ENCODE measurements at places on chromosomes 7 and 10. TPM values are rescaled to one million over a fixed set of nuclear protein-coding genes. Genes with fewer than 3 reads are reported as not detected.

DNA sequence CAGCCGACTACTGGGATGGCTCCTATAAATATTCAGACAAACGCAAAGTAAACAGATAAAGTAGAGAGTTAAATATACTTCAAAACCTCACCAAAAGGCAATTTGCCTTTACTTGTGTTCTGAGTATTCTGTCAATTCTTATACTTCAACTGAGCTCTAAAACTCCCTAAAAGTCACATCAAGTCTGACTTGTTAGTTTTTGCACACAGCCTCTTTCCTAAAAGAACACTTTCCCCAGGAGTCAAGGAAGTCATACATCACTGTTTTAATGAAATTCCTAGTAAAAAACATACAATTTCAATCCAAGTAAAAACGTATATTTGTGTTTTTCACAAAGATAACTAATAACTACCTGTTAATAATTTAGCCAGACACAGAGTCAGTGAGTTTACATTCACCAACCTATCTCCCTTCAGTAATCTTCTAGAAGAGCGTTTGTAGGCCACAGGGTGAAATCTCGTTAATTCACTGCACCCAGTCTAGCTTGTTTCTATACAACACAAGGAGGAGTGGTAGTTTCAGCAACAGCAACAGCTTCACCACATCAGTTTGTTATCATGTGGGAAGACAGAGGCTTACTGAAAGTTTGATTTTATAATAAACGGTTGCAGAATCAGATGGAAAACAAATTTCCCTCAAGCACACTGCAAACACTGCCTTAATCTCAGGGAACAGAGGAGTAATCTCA lies 2.7 kb downstream of the COBL start:
- DNase-seq = no peak

DNA sequence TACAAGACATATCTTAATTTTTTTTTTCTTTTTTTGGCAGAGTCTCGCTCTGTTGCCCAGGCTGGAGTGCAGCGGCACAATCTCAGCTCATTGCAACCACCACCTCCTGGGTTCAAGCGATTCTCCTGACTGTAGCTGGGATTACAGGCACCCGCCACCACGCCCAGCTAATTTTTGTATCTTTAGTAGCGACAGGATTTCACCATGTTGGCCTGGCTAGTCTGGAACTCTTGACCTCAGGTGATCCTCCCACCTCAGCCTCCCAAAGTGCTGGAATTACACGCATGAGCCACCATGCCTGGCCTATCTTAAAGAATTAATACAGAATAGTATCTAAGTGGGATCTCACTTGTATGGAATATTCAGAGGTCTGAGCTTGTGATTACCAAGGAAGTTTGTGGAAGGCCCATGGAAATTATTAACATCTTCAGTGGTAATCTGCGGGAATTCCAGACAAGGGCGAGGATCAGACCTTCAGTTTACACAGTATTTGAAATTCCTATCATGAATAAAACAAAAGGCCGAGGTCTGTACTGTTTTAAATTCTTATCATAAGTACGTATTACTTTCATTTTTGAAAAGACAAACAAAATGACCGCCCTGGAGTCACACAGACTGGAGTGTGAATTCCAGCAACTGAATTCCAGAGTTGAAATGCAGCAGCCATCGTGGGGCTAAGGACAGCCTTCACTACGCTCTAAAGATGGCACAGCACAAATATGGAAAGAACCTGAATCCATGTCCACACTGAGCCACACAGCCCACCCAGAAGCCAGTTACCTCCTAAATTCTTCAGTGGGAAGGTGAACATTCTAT lies 16.7 kb downstream of the GPRIN2 start:
- DNase-seq = no peak

ZKSCAN1 gene
- 14.5 TPM for total RNA-seq

CUZD1 gene
- 0.13 TPM for total RNA-seq

KCND2 gene
- not detected for total RNA-seq

JCAD gene
- 5.8 TPM for total RNA-seq

Measured in MG63 (cell line).